ENCODE measurements at places on chromosomes 2 and 18. TPM values are rescaled to one million over a fixed set of nuclear protein-coding genes. Genes with fewer than 3 reads are reported as not detected.

DNA sequence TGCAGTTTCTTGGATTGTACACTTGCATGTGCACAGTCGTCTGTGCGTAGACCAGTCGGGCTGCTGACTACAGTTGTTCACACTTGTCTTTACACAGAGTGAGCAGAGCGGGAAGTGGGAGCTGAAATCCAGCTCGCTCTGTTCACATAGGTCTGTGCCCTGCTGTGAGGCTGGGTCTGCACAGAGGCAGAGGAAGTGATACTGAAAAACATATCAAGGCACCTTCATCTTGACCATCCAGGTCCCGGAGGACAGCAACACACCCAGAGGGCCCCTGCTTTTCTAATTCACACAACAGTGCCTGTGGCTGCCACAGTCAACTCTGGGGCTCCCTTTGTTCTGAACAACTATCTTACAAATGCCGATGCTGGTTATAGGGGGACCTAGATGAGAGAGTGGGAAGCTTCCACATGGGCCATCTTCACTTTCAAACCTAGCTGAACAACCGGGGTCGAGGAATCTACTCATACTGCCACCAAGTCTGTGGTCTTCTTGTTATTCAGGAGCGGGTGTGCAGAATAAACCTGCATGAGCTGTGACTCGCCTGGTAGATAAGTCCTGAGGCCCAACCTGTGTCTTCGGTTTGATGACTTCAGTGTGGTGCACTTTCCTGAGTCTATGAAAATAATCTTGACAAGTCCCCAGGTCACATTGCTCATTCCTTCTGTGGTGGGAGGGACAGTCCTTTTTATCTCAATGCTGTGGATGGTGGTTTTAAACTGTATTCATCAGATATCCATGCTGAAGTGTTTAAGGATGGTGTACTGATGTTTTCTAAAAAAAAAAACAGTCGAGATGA lies 3.5 kb upstream of the ADNP2 start:
- no peak for DNase-seq

The RBMS1 gene
- total RNA-seq = 83.0 TPM

The REG1B gene
- total RNA-seq = not detected

DNA sequence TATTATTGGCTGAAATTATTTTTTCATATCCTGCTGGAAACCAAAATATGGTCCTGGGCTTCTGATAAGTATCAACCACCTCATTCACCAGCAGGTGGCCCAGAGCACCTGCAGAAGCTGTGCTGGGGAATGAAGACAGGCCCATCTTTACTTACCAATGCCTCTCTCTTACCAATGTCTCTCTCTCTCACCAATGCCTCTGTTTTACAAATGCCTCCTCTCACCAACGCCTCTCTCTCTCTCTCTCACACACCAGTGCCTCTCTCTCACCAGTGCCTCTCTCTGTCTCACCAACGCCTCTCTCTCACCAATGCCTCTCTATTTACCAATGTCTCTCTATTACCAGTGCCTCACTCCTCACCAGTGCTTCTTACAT lies 2.3 kb upstream of the MAL start:
- DNase-seq = no peak

The PLCD4 gene
- 0.45 TPM for total RNA-seq

DNA sequence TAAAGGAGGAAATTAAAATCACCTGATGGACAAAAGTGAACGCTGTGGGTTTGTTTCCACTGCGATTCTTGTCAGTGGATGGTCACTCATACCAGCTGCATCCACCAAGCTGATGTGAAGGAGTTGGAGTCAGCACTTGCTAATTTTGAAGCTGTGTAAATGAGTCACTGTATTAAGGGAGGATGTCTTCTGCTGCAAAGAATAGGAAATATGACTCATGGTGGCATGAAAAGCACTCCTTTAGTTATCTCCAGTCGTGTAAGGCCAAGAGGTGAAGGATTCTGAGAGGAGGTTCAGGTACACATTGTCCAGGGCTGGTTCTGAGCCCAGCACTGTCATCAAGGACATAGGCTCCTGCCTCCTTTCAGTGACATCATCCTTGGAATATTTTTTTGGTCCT lies 71.7 kb upstream of the SKOR2 start:
- DNase-seq = no peak

The CCL20 gene
- not detected for total RNA-seq

GRCh38 chr18:37872562-37872961 lies 307.0 kb upstream of the CELF4 start:
- no peak for DNase-seq

The CCDC121 gene
- total RNA-seq = 3.2 TPM

The ZNF385B gene
- 9.4 TPM for total RNA-seq

The RND3 gene
- 8.6 TPM for total RNA-seq

The ANKRD29 gene
- total RNA-seq = 14.6 TPM

DNA sequence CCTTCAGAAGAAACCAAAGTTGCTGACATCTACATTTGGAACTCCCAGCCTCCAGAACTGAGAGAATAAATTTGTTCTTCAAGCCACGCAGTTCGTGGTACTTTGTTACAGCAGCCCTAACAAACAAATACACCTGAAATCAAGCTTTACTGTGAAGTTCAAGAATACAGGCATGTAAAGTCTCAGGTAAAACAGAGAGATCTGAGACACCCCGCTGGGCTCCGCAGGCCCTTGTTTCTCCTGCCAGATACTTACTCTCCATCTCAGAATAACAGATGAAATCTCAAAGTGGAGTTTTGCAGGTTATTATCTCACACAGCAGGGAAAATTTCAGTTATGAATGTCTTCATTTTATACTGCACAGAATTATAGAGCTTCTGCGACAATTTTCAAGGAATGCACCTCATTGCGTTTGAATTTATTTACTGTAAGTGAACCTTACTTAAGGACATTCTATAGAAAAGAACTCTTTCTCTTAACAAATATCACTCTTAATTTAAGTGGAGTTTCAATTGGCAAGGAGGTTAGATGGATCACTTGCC lies 492.4 kb upstream of the LRATD1 start:
- no peak for DNase-seq

DNA sequence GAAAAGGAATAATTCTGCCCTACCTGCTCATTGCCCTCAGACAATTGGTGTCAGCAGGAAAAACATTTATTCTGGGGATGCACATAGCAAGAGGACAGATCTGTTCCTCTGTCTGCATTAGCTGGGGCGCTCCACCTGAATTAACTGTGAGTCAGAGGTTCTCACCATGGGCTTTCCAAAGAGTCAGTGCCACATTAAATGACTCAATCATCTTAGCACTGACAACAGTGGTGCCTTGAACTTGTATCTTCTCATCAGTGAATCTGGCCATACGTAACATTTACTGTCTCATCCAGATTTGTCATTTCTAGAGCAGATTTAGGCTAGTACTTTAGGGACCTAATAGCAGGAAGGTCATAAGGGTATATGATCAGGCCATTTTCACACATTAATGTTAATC lies 358.1 kb upstream of the CRIM1 start:
- DNase-seq = no peak

DNA sequence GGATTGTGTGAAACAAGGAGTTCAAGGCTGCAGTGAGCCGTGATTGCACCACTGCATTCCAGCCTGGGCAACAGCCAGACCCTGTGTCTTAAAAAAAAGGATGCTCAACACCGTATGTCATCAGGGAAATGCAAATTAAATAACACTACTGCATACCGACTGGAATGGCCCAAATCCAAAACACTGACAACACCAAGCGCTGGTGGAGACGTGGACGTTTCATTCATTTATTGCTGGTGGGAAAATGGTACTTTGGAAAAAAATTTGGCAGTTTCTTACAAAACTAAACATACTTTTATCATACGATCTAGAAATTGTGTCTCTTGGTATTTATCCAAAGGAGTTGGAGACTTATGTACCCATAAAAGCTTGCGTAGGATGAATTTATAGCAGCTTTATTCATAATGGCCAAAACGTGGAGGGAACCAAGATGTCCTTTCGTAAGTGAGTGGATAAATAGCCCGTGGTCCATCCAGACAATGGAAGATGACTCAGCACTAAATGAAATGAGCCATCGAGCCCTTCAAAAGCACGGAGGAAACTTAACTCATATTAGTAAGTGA lies 24.2 kb downstream of the NEU4 start:
- no peak for DNase-seq

The EFHD1 gene
- 46.8 TPM for total RNA-seq

The TMEM17 gene
- 1.9 TPM for total RNA-seq

GRCh38 chr2:19898592-19899329 lies 3.0 kb downstream of the TTC32 start:
- DNase-seq = no peak

GRCh38 chr2:49261781-49262180 lies 107.5 kb upstream of the FSHR start:
- DNase-seq = no peak

GRCh38 chr2:194166818-194167217 lies 1490.2 kb upstream of the SLC39A10 start:
- DNase-seq = no peak

- DNase-seq = no peak
Observed at GRCh38 chr2:64915510-64915900, 73.7 kb upstream of the SLC1A4 start.

DNA sequence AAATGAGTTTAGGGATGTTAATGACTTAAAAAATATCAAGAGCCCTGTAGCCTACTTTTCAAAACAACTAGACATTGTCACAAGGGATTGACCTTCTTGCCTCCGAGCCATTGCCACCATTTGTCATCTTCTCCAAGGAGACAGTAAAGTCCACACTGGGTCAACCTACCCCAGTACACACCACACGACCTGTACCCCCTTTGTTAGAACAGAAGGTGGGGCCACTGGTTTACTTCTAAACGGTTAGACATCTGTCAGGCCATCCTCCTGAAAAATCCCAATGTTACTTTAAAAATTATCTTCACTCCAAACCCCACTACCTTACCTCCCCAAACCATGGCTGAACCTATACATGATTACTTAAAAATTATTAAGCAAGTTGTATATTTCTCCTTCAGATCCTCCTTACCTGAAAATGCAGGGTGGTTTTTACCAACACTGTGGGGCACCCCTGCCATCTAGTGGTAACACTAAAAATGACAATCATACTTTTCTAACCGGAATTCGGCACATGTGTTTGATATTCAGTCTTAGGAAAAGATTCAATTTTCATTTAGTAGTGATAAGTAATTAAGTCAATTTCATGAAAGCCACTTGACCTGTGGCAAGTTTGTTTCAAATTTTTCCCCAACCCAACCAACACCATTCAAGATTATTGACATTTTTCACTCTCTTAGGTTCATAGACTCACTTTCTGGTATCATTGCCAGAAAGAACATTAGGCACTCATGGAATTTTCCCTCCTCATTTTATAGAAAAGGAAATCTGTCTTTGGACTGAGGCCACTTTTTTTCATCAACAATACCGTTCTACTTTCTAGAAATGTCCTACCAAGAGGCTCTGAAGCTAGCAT lies 265.3 kb upstream of the PKDCC start:
- DNase-seq = peak; percentile 26

- no peak for DNase-seq
Observed at GRCh38 chr2:164964700-164965099, 9.4 kb upstream of the SLC38A11 start.

The DPYSL5 gene
- not detected for total RNA-seq
